ENCODE measurements at places on chromosomes 13 and 19. TPM values are rescaled to one million over a fixed set of nuclear protein-coding genes. Genes with fewer than 3 reads are reported as not detected.

DNA sequence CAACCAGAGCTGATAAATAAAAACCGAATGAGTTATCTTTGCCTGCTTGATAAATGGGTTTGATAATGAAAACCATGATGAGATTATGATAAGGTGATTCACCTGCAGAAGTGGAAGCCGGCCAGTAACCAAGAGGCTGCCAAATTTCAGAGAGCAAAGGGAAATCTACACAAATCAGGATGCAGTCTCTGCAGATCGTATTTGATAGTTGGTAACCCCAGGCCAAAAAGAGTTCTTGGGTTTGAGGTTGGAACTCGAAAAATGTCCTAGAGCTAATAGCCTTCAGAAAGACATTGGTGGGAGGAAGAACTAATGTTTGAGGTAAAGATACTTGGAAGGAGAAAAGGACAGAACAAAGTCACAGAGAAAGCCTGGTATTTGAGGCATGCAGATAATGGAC lies 9.6 kb upstream of the LATS2 start:
- no peaks in the 10 kb centered on the region for H3K36me3 ChIP-seq
- peak overlapping the region; percentile 49 for H3K4me3 ChIP-seq
- H3K27me3 ChIP-seq = 0 out of 2 replicates have a peak, but pooled peaks cover 1% of the 10 kb centered on the region
- DNase-seq = peak; percentile 44
- peaks cover 44% of the 10 kb centered on the region for H3K4me1 ChIP-seq

- H3K36me3 ChIP-seq = no peaks in the 10 kb centered on the region
- peaks cover 2% of the 10 kb centered on the region for H3K27me3 ChIP-seq
- no peaks in the 10 kb centered on the region for H3K4me1 ChIP-seq
- H3K4me3 ChIP-seq = no peak overlapping the region
Measured at GRCh38 chr19:28009696-28010095, 1203.3 kb downstream of the UQCRFS1 start.

- no peaks in the 10 kb centered on the region for H3K36me3 ChIP-seq
- no peak overlapping the region for H3K4me3 ChIP-seq
- H3K4me1 ChIP-seq = no peaks in the 10 kb centered on the region
Measured at GRCh38 chr19:54431255-54431838, 16.1 kb downstream of the TTYH1 start.

DNA sequence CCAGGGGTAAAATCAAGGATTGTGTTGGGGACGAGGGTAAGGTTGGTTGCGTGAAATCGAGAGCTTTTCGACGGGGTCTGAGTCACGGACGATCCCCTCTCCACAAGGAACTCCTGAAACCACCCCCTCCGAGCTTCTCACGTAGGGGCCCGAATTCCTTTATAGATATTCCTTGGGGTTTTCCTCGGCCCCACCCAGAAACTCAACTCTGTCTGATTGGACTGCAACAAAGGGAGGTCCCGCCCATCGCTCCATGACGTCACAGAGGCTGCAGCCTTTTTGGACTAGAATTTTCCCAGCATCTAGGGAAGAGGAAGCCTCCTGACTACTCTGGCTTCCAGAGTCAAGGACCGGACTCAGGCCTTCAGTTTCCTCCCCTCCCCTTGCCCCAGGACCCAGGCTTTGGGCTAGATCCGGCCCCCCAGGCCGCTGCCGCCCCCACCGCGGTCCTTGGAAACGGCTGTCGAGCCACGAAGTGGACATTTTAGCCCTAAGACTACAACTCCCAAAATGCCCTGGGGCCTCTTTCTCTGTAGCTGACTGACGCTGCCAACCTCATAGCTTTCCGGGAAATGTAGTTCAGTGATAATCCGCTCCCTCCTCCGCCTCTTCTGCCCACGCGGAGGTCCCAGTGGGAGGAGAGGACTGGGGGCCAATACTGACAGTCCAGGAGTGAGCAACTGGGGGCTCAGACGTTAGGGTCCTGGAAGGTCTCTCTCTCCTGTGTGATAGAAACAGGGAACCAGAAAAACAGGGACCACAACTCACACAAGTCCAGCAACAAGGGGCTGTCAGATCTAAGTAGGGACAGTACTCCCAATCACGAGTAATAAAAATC lies at the start of gene IZUMO1:
Gene IZUMO1 (minus strand): TSS at position 172 of the 838 bp plus-strand sequence. CDS start 1,050 bp downstream, outside the sequence.
- peaks cover 5% of the 10 kb centered on the region for H3K36me3 ChIP-seq
- H3K27me3 ChIP-seq = peaks cover 15% of the 10 kb centered on the region
- peak within 1 kb of the TSS; percentile 36 for H3K27ac ChIP-seq
- DNase-seq = peak; percentile 79
- H3K4me1 ChIP-seq = 0 out of 2 replicates have a peak, but pooled peaks cover under 1% of the 10 kb centered on the region

GRCh38 chr19:38070573-38070972 lies 153.4 kb downstream of the DPF1 start:
- H3K4me1 ChIP-seq = peaks cover 31% of the 10 kb centered on the region
- peaks cover 16% of the 10 kb centered on the region for H3K36me3 ChIP-seq
- no peak overlapping the region for H3K4me3 ChIP-seq
- peaks cover 6% of the 10 kb centered on the region for H3K27me3 ChIP-seq

DNA sequence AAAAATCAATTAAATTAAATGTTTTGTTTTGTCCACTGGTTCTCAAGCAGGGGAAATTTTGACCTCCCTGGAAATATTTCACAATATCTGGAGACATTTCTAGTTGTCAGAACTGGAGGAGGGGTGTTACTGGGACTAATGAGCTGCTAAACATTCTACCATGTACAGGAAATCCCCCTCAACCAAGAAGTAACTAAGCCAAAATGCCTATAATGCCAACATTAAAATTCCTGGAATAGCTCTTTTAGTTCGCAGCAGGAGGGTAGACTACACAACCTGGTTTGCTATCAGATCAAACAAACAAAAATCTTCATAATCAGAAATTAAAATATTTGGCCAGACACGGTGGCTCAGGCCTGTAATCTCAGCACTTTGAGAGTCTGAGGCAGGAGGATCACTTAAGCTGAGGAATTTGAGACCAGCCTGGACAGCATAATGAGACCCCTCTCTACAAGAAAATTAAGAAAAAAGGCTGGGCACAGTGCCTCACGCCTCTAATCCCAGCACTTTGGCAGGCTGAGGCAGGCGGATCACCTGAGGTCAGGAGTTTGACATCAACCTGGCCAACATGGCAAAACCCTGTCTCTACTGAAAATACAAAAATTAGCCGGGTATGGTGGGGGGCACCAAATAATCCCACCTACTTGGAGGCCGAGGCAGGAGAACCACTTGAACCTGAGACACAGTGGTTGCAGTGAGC lies 13.7 kb upstream of the SMARCA4 start:
- peaks cover 14% of the 10 kb centered on the region for H3K4me1 ChIP-seq
- peak overlapping the region; percentile 46 for H3K27ac ChIP-seq
- H3K36me3 ChIP-seq = no peaks in the 10 kb centered on the region
- DNase-seq = no peak
- H3K27me3 ChIP-seq = no peaks in the 10 kb centered on the region
- H3K4me3 ChIP-seq = no peak overlapping the region

DNA sequence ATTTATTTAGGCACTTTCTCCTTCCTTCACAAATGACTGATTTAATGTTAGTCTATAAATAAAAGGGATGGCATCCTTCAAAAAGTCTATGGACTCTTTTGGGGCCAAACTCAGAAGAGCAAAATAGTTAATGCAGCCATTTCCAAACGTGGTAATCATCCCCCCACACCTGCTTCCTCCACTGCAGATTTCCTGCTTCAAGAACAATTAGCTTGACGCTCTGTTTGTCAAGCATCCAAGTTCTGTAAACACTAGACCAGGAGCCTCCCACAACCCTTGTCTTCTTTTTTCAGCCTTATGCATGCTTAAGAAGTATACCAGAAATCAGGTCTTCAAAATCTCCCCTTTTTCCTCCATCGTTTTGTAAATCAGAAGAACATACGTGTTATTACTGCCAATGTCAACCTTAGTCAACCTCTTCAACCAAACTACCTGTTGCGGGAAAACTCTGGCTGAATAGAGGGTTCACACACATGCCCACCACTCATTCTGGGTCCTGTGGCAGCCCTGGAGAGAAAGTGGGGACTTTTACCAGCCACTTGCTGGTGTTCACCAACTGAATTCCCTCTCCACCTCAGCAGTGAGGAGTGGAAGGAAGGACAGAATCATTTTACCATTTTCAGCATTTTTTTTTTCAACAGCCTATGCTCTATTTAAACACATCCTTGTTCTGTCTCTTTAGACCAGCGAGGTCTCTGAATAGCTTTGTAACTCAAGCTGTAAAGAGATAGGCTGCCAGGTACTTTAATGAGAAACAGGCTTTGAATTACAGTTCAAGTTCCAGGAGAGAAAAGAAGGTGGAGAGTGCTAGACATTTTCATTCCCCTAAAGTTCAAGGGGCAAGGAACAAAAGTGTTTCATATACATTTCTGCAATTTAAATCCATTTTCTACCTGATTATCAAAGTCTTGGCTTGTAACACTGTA lies 39.1 kb downstream of the EFNB2 start:
- no peak overlapping the region for H3K4me3 ChIP-seq
- peaks cover 24% of the 10 kb centered on the region for H3K4me1 ChIP-seq
- H3K36me3 ChIP-seq = peaks cover 31% of the 10 kb centered on the region
- DNase-seq = no peak
- H3K27ac ChIP-seq = no peak overlapping the region
- H3K27me3 ChIP-seq = no peaks in the 10 kb centered on the region

DNA sequence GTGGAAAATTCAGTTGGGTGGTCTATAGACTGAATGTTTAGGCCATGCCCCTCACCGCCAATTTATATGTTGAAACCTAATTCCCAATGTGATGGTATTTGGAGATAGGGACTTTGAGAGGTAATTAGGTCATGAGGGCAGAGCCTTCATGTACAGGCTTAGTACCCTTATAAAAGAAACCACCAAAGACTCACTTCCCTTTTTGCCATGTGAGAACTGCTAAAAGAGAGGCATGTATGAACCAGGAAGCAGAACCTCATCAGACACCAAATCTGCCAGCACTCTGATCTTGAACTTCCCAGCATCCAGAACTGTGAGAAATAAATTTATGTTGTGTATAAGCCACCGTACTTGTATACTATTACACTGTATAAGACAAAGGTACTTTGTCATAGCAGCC lies 40.6 kb downstream of the UQCRFS1 start:
- DNase-seq = no peak
- H3K4me1 ChIP-seq = no peaks in the 10 kb centered on the region

DNA sequence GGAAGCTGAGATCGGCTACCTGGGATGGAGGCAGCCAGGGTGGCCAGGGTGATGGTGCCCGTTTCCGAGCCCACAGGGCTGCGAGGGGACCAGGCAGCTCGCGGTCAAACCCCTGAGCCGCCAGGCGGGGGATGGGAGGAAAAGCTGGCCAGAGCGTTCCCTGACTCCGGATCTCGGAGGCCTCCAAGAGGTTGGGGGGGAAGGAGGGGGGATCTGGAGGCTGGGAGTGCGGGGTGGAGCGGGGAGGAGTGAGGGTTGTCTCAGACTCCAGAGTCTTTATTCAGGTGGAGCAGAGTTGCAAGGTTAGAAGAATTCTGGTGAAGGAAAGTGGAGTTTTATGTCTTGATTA lies 1.1 kb downstream of the CACNG7 start:
- H3K36me3 ChIP-seq = no peaks in the 10 kb centered on the region
- DNase-seq = no peak
- peaks cover 50% of the 10 kb centered on the region for H3K27me3 ChIP-seq
- H3K27ac ChIP-seq = no peak overlapping the region
- peaks cover 26% of the 10 kb centered on the region for H3K4me1 ChIP-seq

DNA sequence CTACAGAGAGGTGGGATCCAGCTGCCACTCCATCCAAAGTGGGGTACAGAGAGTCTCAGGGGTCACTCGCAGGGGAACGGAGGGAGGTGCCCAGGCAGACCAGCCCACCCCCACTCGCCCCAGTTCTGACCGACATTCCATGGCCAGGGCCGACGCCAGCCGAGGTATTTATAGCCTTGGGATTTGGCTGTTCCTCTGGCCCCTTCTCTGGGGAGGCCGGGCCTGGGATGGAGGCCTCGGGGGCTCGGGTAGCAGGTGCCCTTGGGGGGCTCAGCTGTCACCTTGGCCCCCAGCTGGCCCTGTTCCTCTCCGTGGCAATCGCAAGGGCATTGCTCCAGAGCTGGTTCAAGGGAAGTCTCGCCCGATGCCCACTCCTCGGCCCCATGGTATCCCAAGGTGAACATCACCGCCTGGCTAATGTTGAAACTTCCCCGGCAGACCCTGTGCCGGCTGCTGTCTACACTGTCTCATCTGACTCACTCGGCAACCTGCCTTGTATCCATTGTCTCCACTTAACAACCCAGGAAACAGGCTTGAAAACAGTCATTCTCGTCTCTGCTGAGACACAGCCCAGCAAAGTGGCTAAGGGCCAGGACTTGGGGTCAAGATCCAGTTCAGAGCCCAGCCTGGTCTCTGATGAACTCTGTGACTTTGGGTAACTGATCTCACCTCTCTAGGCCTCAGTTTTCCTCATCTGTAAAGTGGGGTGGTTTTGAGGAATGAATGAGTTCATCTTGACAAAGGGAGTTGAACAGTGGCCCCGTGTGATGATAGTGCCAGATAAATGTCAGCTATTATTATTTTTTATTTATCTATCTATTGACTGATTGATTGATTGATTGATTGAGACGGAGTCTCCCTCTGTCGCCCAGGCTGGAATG lies 9.7 kb downstream of the PRKACA start:
- peaks cover 3% of the 10 kb centered on the region for H3K4me1 ChIP-seq
- DNase-seq = no peak
- H3K27ac ChIP-seq = peak overlapping the region; percentile 64
- no peak overlapping the region for H3K4me3 ChIP-seq
- peaks cover 4% of the 10 kb centered on the region for H3K36me3 ChIP-seq
- no peaks in the 10 kb centered on the region for H3K27me3 ChIP-seq

- no peak overlapping the region for H3K27ac ChIP-seq
- H3K36me3 ChIP-seq = peaks cover 4% of the 10 kb centered on the region
- no peak overlapping the region for H3K4me3 ChIP-seq
- peaks cover 13% of the 10 kb centered on the region for H3K4me1 ChIP-seq
- peaks cover 7% of the 10 kb centered on the region for H3K27me3 ChIP-seq
Measured at GRCh38 chr19:989381-990081, 5.4 kb downstream of the WDR18 start.

The SLC6A16 gene
- 0.13 TPM for total RNA-seq

The SULT2A1 gene
- not detected for total RNA-seq

The CEACAM4 gene
- not detected for total RNA-seq

The SSC5D gene
- 53.1 TPM for total RNA-seq

The N4BP2L1 gene
- 0.60 TPM for total RNA-seq

The MAB21L1 gene
- 49.0 TPM for total RNA-seq
